Thoracic aorta endothelial cell (primary cell): ENCODE measurements at places on chromosomes 16 and 17. TPM values are rescaled to one million over a fixed set of nuclear protein-coding genes. Genes with fewer than 3 reads are reported as not detected.

The TP53TG3B gene
- not detected in 2 replicates for total RNA-seq

The SULT1A2 gene
- total RNA-seq, result 0.36 and 1.1 TPM in 2 replicates

The ANKRD40CL gene
- total RNA-seq, result not detected in 2 replicates

The TMEM235 gene
- total RNA-seq, result 0.14 TPM in 1 of 2 replicates, not detected in the other

The ZNF469 gene
- total RNA-seq, result 2.1 and 2.7 TPM in 2 replicates

The RHBDF1 gene
- 26.2 and 26.3 TPM in 2 replicates for total RNA-seq

The TP53TG3C gene
- not detected in 2 replicates for total RNA-seq

The GDPD1 gene
- 4.4 and 7.9 TPM in 2 replicates for total RNA-seq

The SMYD4 gene
- 10.8 and 14.1 TPM in 2 replicates for total RNA-seq

The IKZF3 gene
- total RNA-seq, result not detected in 2 replicates

The TMEM114 gene
- not detected in 2 replicates for total RNA-seq

The TVP23B gene
- total RNA-seq, result 67.7 and 81.7 TPM in 2 replicates

The TK2 gene
- total RNA-seq, result 22.0 and 28.5 TPM in 2 replicates

The CACNG1 gene
- not detected in 2 replicates for total RNA-seq

The SCNN1G gene
- not detected in 2 replicates for total RNA-seq

The NUFIP2 gene
- total RNA-seq, result 60.9 and 67.2 TPM in 2 replicates

The FMNL1 gene
- 0.93 and 1.1 TPM in 2 replicates for total RNA-seq

The CNTD1 gene
- total RNA-seq, result not detected in 2 replicates

The ARL16 gene
- total RNA-seq, result 32.7 and 34.0 TPM in 2 replicates

The MSLN gene
- total RNA-seq, result not detected in 2 replicates

The RIPOR1 gene
- 92.2 and 93.4 TPM in 2 replicates for total RNA-seq

The MILR1 gene
- 7.4 and 40.3 TPM in 2 replicates for total RNA-seq

The PIPOX gene
- total RNA-seq, result 1.8 and 3.1 TPM in 2 replicates

The MBTPS1 gene
- 131 and 136 TPM in 2 replicates for total RNA-seq

The KRT33A gene
- not detected in 2 replicates for total RNA-seq

The CACNB1 gene
- total RNA-seq, result 2.0 and 4.2 TPM in 2 replicates

The ZFPM1 gene
- 3.5 and 4.7 TPM in 2 replicates for total RNA-seq

The MYH1 gene
- total RNA-seq, result not detected in 2 replicates

The GAS2L2 gene
- total RNA-seq, result not detected in 2 replicates

The METTL9 gene
- total RNA-seq, result 217 and 230 TPM in 2 replicates

The AHSP gene
- total RNA-seq, result not detected in 2 replicates

The KRT28 gene
- total RNA-seq, result not detected in 2 replicates
